Thoracic aorta (tissue), 2 donors: ENCODE measurements at places on chromosomes 1 and 21.

DNA sequence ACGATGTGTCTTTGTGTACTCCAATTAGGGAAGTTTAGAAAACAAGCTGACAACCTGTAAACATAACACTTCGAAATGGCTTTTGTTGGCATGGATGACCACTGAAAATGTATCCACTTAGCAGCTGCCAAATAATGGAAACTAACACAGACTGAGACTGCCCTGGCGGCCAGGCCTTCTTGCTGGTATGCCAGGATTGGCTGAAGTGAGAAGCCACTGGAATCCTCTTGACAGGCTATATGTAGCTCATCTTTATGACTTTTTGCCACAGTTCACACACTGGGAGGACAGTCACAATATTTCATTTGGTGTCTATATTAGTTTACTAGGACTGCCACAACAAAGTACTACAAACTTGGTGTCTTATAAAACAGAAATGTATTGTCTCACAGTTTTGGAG, 12.9 kb upstream of the CTBS start:
- no peak for DNase-seq

- DNase-seq = no peak
These were observed 2.6 kb upstream of the RORC start for GRCh38 chr1:151834239-151834638.

GRCh38 chr1:185991266-185991665, 257.1 kb downstream of the HMCN1 start:
- DNase-seq = no peak

DNA sequence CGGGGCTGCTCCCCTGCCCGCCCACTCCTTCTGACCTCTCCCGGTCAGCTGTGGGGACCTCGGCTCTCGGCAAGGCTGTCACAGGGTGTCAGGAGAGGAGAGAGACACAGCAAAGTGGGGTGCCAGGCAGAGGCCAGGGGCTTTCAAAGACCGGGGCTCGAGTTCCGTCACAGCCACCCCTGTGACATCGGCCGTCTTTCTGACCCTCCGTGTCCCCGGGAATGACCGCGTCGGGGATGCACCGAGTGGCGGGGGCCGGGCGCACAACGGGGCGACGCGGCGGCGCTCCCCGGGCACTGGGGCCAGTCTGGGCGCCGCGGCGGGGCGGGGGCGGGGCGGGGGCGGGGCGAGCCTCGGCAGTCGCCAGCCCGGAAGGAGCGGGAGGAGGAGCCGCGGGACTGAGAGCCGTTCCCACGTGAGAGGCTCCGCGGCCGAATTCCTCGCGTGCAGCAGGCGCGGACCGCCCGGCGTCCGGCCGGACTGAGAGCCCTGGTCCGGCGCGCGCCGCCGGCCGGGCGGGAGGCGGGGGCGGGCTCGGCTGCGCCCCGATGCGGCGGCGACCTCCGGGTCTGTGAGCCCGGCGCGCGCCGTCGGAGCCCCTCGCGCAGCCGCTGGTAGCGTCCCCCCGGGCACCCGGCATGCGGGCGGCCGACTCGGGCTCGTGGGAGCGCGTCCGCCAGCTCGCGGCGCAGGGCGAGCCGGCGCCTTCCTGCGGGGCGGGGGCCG, 229.7 kb upstream of the TMEM51 start:
- DNase-seq = no peak

DNA sequence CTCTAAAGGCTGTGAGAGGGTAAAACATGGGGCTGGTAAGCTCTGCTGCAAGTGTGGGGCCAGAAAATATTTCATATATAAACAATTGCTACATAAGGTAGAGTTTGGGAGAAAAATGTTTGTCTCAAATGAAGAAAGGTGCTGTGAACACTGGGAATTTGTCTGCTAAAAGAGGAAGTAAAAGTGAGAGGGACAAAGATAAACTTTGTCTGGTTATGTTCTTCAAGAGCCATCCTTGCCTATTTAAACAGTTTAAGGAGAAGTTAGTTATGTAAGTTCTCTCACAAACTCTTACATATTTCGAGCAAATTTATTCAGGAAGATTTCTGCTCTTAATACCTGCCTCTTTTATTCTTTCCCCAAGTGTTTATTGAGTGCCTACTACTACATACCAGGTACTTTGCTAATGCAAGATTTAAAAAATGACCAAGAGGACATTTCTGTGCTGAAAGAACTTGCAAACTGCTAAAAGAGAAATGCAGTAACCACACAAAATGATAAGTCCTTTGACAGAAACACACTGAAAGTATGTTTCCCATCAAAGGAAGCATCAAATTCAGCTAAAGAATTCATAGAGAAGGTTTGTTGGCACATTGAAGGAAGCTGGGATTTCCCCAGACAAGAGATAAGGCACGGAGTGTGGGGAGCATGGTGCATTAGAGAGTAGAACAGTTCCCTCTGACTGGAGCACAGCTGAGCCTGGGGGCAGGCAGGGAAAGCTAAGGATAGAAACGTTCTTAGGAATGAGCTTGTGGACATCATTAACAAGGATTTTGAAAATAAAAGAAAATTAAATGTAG, 549.1 kb downstream of the PTBP2 start:
- DNase-seq = no peak

DNA sequence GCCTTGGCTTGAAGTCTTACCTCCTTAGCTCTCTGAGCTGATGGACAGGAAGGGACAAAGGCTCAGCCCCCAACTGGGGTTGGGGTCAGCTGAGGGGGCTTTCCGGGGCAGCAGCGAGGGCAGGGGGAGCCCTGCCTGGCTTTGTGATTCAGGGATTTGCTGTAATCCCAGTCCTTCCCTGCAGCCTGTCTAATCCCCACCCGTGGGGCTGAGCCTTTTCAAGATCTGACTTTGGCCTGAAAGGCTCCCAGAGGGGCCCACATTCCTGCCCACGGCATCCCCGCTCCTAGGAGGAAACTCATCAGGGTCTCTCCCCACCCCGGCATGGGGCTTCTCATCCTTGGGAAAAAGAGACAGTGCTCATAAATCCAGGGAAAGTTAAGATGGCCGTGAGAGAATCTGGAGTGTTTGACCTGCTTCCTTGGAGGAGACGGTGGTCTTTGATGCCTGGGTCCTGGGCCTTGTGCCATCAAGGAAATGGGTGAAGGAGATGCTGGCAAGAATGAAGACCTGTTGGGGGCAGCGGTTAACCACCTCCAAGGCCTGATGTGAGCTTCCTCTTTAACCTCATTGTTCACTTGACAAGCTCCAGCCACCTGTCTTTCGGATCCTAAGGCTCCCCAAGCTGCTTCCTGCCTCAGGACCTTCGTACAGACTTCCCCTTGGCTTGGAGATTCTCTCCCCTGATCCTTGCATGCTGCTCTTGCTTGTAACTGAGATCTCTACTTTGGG, 83.1 kb upstream of the WNT4 start:
- DNase-seq = no peak

- no peak for DNase-seq
These were observed 119.7 kb downstream of the TGFB2 start for GRCh38 chr1:218464871-218465270.

DNA sequence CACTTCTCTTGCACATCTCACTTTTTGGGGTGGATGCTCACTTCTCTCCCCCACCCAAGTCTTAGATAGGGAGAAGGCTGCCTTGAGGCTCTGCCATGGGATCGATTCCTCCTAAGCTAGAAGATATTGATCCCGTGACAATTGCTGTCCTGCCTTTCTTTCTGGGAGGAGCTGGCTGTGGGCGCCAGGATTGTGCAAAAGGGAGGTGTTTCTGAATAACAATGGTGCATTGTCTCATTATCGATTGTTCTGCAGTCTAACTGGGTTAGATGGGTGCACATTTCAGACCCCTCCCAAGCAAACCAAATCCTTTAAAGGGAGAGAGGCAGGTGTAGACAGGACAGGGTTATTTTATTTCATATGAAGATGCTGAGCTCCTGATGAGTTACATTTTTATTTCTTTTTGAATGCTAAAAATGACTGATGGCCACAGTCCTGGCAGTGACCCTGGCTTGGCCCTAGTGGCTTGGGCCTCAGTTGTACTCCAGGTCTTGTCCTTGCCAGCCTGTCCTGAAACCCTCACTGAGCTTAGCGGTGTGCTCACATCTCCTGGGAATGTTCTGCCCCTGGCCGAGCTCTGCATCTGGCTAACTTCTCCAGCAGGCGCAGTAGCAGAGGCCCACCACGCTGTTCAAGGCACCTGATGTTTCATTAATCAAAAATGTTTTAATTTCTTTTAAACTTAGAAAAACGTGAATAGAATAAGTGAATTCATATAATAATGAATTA, 99.0 kb upstream of the KAZN start:
- no peak for DNase-seq

DNA sequence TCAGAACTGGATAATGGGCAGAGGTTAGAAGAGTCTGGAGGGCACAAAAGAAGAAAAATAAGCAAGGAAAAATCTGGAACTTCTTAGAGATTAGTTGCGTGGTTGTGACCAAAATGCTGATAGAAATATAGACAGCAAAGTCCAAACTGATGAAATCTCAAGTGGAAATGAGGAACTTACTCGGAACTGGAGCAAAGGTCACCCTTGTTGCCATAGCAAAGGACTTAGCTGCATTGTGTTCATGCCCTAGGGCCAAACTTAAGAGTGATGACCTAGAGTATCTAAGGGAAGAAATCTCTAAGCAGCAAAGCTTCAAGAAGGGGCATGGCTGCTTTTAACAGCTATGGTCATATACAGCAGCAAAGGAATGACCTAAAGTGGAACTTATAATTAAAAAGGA, 180.0 kb downstream of the TTLL7 start:
- DNase-seq = no peak

- no peak for DNase-seq
These were observed 98.8 kb downstream of the LBR start for GRCh38 chr1:225329041-225329440.

DNA sequence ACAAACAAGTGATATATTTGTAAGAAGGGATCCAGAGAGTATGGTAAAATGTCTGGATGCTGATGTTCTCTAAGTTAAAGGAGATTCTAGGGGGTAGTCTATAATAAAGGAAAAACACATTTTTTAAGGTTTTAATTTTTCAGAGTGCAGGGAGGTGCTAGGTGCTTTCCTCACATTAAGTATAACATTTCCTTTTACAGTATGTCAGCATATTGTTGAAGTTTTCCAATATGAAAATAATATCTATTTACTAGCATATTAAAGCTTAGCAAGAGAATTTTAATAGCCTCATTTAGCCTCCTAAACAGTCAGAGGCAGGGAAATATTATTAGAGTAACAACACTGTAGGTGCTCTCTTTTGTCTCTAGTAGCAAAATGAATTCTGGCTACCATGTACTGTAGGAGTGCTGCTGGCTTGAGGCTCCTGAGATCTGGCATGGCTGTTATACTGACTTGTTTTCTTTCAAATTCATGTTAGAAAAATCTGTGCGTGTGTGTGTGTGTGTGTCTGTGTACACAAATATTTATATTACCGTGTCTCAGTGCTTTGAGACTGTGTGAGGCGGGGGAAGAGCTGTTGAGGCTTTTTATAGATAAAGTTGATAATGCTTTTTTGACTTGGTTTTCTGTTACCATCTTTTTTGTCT, 71.0 kb downstream of the POU2F1 start:
- DNase-seq = no peak

DNA sequence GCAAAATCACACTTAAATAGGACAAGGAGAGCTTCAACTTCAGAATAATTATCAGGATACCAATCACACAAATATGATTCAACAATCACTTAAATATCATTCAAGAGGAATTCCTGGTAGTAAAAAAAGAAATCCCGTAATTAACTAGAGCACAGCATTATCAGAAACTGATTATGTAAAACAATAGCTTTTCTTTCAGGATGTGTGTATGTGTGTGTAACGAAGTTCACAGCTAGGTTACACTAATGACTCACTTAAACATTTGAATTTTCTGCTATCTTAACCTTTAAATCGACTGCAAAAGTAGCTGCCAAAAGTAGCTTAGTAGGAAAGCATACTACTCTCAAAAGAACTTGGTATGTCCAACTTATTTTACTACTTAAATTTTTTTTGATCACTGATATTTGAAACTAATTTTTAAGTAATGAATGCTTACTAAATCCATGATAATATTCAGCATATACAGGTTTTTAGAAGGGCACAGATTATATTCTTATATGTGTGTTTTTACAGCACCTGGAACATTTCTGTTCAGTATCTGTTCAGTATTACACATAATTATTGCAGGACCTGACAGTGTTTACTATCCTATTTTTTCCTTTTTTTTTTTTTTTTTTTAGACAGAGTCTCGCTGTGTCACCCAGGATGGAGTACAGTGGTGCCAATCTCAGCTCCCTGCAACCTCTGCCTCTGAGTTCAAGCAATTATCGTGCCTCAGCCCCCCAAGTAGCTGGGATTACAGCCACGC, 4.2 kb downstream of the RERE start:
- DNase-seq = no peak

GRCh38 chr1:3981746-3982505, 81.9 kb upstream of the C1orf174 start:
- no peak for DNase-seq

GRCh38 chr1:32239790-32240139, 7.3 kb upstream of the FAM167B start:
- no peak for DNase-seq
